ENCODE measurements at places on chromosomes 6 and 20.

DNA sequence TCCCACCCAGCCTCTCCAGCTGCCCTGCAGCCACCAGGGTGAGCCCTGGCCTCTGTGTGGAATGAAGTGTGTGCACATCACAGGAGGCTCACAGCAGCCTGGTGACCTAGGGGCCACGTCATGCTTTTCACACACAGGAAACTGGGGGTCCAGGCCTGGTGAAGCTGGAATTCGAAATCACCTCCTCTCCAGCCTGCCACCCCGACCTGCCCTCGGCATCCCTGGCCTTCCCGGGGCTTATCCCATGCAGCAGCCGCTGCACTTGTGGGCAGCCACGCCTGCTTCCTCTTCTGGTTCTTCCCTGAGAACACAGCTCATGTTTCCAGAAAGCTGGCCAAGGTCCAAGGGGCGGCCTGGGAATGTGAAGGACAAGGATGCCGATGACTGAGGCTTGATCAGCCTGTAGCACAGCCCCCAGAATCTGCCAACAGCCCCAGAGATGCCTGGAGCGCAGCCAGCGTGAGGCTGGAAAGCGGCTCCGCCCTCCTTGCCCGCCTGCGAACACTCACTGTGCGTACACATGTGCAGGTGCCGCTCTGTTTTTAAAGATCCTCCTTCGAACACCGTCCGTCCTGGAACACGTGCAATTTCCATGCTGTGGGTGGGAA is 4.2 kb upstream of the NTSR1 start:
- DNase-seq = no peak

- DNase-seq = no peak
Measured at GRCh38 chr20:22863826-22864225, 171.3 kb upstream of the SSTR4 start.

DNA sequence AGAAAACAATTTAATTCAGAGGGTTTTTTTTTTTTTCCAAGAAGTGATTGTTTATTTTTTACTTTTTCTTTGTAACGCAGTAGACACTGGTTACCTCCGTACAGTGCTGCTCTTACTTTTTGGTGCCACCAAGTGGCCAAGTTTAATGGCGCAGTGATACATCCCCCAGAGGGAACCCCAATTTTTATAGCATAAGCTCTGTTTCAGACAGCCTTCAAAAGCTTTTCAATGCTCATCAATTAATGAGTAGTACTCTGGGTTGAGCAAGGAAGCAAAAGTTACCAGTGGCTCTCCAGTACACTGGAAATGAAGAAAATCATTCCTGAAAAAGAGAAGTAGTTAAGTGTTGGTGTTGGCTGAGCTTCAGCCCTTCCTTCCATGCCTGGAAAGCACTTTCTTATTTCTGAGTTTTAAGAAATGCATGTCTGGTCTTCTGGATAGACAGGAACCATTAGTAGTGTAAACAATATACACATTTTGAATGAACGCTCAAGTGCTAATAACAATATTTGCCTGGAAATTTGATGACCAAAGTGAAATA is 129.1 kb upstream of the SMLR1 start:
- peak; percentile 63 for DNase-seq

DNA sequence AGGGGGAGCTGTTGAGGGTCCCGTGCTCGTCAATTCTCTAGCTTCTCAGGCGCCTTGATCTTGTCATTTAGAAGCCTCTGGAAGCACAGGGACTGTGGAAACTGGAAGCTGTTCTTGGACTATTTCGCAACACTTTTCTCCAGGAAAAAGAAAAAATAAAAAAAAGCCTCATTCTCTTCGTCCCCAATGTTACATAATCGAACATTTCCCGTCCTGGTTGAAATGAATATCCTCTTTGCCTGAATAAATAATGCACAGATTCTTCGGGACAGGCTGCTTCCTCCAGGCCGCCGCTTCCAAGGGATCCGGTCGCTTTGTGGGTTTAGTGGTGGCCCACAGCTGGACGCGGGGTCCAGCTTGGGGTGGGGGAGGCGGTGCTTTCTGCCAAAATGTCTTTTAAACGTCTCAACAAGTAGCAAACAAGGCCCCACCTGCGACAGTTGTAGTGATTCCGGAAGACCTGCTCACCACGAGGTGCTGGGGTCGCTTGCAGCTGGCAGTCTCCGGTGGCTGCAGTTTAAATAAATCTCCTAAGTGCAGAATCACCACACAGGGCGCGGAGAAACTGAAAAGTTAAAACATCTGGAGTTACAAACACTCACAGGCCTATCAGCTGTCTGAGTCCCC is 125.9 kb upstream of the ESR1 start:
- DNase-seq = no peak

GRCh38 chr6:130507666-130508028 is 141.8 kb downstream of the TMEM200A start:
- no peak for DNase-seq

DNA sequence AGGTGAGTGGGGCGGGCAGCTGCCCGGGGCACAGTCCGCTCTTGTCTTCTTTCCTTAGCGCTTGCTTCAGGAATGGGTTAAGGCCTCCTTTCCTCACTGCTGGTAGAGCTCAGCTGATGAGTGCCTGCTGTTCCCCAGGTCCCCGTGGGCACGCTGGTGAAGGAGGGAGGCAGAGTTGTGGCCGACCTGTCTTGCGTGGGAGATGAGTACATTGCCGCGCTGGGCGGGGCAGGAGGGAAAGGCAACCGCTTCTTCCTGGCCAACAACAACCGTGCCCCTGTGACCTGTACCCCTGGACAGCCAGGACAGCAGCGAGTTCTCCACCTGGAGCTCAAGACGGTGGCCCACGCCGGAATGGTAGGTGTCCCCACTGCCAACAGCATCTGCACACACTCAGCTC is 15.7 kb downstream of the MTG2 start:
- no peak for DNase-seq

GRCh38 chr6:133275213-133275612 is 34.1 kb downstream of the EYA4 start:
- DNase-seq = no peak

- no peak for DNase-seq
Measured at GRCh38 chr6:151610326-151610725, 116.5 kb downstream of the CCDC170 start.

DNA sequence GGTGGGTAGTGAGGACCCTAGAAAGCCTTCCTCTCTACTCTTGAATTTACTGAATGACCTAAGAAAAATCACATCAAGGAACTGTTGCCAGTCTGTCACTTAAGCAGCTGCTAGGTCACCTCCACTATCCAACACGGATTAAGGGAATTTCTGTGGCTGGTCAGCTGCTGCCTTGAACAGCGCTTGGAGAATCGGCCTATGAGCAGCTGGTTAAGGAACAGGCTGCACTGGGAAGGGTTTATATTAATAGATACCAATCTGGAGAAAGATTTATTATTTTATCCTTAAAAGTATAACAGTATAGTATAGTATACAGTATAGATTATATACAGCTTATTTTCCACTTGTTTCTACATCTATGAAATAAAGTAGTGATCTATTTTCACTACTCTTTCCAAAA is 6.5 kb downstream of the PTPRK start:
- DNase-seq = no peak

DNA sequence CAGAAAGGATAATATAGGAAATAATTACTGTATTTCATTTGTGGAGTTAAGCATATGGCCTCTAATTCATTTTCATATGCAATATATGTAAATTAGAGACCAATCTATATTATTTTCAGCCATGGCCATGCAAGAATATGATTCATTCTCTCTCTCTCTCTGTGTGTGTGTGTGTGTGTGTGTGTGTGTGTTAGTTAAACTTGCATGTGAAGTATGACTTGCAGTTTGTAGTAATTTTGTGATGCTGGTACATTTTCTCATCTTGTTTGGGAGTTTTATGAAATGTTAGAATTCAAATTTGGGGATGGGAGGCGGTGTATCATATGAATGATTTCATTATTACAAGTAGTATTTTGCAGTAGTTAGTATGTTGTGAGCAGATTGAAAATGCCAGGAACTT is 74.8 kb downstream of the JARID2 start:
- DNase-seq = no peak

GRCh38 chr20:761418-762381 is 6.6 kb downstream of the SLC52A3 start:
- no peak for DNase-seq

DNA sequence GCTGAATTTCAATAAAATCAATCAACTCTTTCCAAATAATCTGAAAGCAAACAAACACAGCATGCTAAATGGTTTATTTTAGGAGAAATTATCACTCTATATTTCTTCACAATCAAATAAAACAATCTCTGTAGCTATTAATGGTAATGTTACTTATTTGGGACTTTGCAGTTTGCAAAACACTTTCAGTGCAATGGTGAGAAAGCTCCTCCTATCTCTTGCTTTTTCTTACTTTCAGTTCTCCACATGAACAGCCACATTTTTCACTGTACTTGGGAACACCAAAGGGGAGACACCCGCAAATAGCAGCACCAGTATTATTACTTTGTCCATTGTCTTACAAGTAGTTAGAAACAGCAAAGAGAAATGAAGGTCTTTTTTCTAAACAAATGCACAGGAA is 92.4 kb downstream of the DST start:
- DNase-seq = no peak

DNA sequence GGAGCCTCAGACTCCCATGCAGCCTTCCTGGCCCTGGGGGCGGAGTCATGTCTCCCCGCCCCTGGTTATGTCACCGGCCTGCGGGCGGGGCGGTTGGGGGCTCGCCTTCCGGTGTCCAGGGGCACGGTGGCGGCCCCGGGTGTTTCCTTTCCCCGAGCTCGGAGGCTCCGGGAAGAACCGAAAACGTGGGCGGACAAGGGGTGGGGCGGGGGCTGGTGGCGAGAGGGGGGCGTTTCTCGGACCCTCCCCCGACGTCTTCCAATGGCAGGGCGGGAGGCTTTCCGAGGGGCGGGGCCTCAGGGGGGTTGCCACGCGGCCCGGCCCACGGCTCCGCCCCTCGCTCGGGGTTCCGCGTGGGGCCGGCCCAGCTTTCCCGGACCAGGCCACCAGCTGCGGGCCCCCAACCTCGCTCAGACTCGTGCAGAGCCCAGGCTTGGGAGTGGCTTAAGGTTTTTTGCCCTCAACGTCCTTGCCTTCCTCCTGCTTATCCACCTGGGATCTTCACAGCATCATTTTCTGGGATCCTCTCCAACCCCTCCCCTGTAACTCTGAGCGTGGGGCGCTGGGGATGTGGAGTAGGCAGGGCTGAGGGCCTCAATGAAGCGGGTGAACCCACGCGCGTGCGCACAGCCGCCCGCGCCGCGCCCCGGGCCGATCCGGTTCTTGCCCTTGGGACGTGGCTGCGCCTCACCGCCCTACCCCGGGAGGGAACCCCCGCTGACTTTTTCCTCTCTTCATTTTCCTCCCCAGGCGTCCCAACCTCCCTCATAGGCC is 2.1 kb upstream of the NRN1 start:
- peak; percentile 43 for DNase-seq

GRCh38 chr6:37614059-37614458 is 83.6 kb downstream of the MDGA1 start:
- no peak for DNase-seq

GRCh38 chr6:134495203-134495889 is 177.4 kb upstream of the SGK1 start:
- no peak for DNase-seq

DNA sequence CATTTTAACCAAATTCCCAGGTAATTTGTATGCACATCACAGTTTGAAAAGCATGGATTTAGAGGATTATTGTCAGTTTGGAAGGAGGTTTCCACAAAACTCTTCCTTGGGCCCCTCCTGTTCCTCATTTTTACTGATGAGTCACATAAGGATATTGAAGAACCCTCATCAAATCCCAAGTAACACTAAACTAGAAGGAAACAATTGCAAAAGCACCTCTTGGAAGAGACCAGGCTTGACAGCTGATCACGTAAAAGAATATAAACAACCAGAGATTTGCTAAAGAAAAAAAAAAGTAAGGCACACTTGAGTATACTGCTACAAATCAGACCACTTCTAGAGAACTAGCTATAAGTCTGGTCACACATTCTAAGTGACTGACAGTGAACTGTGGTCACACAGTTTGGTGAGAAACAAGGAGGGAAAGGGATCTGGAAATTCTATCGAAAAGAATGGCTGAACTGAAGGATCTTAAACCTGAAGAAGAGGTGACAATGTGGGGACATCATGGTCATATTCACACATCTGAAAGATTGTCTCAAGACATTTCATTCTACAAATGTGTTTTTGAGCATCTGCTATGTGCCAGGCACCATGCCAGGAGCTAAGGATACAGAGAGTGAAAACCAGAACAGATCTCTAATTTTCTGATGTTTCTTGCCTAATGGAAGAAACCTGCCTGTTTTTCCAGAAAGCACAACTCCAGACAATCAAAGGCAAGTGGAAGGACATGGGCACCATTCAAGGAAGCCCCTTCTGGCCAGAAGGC is 24.1 kb downstream of the ZHX3 start:
- no peak for DNase-seq

DNA sequence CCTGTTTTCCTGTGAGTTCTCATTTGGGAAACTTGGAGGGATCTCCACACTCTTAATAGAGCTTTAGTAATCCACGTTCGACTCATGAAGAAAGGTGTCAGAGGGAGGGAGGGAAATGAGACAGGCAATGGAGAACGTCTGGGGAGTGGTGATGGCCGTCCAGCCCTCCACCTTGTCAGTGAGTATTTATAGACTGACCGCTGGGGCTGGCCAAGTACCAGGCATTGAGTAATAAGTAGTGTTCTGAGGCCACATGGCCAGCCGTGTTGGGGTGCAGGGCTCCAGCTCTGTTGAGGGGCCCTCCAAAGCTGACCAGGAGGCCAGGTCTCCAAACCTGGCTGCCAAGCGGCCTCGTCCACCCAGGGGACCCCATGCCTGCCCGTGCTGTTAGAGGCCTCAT is 11.3 kb upstream of the DSN1 start:
- DNase-seq = no peak

GRCh38 chr20:35293303-35294292 is 1.4 kb upstream of the FAM83C start:
- no peak for DNase-seq

GRCh38 chr6:31652925-31653724 is 664 bp upstream of the BAG6 start:
- peak; percentile 83 for DNase-seq

GRCh38 chr20:43265449-43265848 is 75.7 kb upstream of the PTPRT start:
- no peak for DNase-seq

All from activated T-cell treated with anti-CD3 and anti-CD28 coated beads for 24 hours (primary cell).